ENCODE measurements at places on chromosomes 13 and 19. TPM values are rescaled to one million over a fixed set of nuclear protein-coding genes. Genes with fewer than 3 reads are reported as not detected.
A peak's percentile ranks its signal among the peaks of the same experiment; 100 is the strongest.

- H3K36me3 ChIP-seq: no peaks in the 10 kb centered on the region
- H3K4me1 ChIP-seq: peaks cover 10% of the 10 kb centered on the region
- H3K4me3 ChIP-seq: no peak overlapping the region
- H3K27me3 ChIP-seq: no peaks in the 10 kb centered on the region
- H3K27ac ChIP-seq: no peak overlapping the region
Measured at GRCh38 chr13:44715287-44716230, 139.4 kb upstream of the TSC22D1 start.

GRCh38 chr19:2164020-2164998, 576 bp downstream of the DOT1L start:
- H3K4me3 ChIP-seq: peak overlapping the region; percentile 92
- H3K27ac ChIP-seq: peak overlapping the region; percentile 95
- DNase-seq: no peak
- no peaks in the 10 kb centered on the region for H3K36me3 ChIP-seq

DNA sequence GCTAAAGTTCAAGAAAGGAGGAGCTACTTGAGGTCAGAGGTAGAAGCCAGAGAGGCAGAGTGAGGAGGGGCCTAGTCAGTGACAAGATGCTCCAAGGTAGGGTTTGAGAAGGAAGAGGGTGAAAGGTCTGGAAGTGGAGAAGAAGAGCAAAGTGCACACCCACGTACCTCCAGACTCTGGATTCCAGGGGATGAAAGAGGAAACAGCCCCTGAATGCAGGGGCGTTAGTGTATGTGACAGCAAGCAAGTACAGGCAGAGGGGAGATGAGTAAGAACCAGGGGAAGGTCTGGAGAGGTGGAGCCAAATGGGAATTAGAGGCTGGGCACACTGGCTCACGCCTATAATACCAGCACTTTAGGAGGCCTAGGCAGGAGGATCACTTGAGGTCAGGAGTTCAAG, 8.7 kb downstream of the RPS28 start:
- H3K27ac ChIP-seq: no peak overlapping the region
- no peak for DNase-seq
- H3K4me1 ChIP-seq: no peaks in the 10 kb centered on the region
- H3K36me3 ChIP-seq: no peaks in the 10 kb centered on the region
- H3K27me3 ChIP-seq: peaks cover 63% of the 10 kb centered on the region
- H3K4me3 ChIP-seq: no peak overlapping the region

DNA sequence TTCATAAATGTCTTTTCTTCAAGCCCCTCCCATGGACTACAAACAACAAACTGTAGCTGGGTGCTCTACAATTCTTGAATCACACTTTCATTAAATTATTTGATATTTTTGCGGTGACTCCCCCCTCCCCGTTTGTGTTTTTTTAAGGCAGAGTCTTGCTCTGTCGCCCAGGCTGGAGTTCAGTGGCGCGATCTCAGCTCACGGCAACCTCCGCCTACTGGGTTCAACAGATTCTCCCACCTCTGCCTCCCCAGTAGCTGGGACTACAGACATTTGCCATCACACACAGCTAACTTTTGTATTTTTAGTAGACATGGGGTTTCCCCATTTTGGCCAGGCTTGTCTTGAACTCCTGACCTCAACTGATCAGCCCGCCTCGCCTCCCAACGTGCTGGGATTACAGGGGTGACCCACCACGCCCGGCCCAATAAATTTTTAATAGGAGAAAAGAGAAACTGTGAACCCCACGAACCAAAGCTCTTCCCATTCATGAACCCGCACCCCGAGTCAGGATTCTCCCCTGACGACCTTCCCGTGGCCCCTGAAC, 703 bp downstream of the ZNF506 start:
- H3K27me3 ChIP-seq: no peaks in the 10 kb centered on the region
- no peaks in the 10 kb centered on the region for H3K4me1 ChIP-seq
- peak overlapping the region; percentile 96 for H3K4me3 ChIP-seq
- DNase-seq: no peak
- peaks cover 43% of the 10 kb centered on the region for H3K36me3 ChIP-seq

- H3K36me3 ChIP-seq: no peaks in the 10 kb centered on the region
- H3K27ac ChIP-seq: no peak overlapping the region
- H3K4me3 ChIP-seq: no peak overlapping the region
- H3K27me3 ChIP-seq: no peaks in the 10 kb centered on the region
Measured at GRCh38 chr13:88000787-88001186, 329.6 kb downstream of the SLITRK5 start.

GRCh38 chr13:41596190-41596589, 138.8 kb downstream of the RGCC start:
- no peak overlapping the region for H3K4me3 ChIP-seq
- H3K36me3 ChIP-seq: peaks cover 13% of the 10 kb centered on the region
- peaks cover 23% of the 10 kb centered on the region for H3K4me1 ChIP-seq
- no peaks in the 10 kb centered on the region for H3K27me3 ChIP-seq
- no peak for DNase-seq

DNA sequence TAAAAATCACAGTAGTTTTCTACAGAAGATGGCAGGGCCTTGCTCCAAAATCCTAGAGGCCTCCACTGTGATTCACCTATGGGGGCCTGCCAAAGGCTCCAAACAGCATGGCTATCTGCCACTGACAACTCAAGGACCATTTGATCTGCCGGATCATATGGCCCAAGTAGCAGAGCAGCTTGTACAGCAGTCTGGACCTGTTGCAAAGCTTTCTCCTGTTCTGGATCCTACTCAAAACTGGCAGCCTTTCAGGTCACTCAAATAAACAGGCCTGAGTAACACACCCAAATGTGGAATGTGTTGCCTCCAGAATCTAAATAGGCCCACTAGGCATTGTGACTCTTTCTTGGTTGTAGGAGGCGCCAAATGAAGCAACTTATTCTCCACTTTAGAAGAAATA, 1049.3 kb downstream of the PCDH9 start:
- H3K36me3 ChIP-seq: no peaks in the 10 kb centered on the region
- no peak for DNase-seq
- no peak overlapping the region for H3K27ac ChIP-seq
- no peaks in the 10 kb centered on the region for H3K4me1 ChIP-seq
- H3K27me3 ChIP-seq: no peaks in the 10 kb centered on the region

DNA sequence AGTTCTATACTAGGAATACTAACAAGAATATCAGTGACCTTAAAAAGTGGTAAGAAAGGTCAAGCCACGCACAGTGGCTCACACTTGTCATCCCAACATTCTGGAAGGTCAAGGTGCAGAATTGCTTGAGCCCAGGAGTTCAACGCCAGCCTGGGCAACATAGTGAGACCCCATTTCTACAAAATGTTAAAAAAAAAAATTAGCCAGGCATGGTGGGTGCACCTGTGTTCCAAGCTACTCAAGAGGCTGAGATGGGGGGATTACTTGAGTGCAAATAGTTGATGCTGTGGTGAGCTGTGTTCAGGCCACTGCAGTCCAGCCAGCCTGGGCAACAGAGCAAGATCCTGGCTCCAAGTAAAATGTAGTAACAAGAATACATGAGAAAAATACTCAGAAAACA, 61.8 kb downstream of the PCDH9 start:
- H3K36me3 ChIP-seq: no peaks in the 10 kb centered on the region
- no peaks in the 10 kb centered on the region for H3K4me1 ChIP-seq
- H3K27ac ChIP-seq: no peak overlapping the region

GRCh38 chr19:13337181-13337580, 169.1 kb downstream of the CACNA1A start:
- H3K27ac ChIP-seq: no peak overlapping the region
- no peaks in the 10 kb centered on the region for H3K4me1 ChIP-seq
- peaks cover 37% of the 10 kb centered on the region for H3K27me3 ChIP-seq
- no peaks in the 10 kb centered on the region for H3K36me3 ChIP-seq

DNA sequence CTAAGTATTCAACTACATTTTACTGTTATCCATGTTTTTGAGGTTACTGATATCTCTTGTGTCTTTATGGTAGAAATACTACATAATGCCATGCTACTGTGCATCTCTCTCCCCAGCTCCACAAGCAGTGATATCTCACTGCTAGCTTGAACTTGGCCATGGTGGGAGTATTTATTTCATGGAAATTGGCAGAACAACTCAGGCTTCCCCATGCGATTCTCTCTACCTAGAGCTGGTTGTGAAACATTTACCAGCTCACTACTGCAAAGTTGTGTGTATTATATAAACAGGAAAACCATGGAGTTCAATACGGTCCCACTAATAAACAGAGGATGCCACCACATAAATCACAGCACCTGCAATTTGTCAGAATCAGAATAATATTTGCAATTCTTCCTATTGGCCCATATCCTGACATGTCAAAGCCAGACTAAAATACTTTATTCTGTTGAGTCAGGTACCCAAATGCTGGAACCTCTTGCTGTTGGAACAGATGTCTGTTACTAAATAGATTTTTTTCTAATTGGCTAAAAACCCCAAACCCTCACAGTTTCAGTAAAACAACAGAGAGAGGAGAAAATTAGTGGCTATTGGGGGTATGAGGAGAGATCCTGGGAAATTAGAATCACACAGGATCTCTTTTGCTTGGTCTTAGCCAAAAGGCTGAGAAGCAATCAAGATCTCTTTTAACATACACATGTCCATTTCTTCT, 91.4 kb upstream of the SLC10A2 start:
- peaks cover 12% of the 10 kb centered on the region for H3K4me1 ChIP-seq
- no peak for DNase-seq
- H3K27ac ChIP-seq: no peak overlapping the region

GRCh38 chr13:99741960-99742359, 229.6 kb downstream of the ZIC5 start:
- H3K27me3 ChIP-seq: peaks cover 24% of the 10 kb centered on the region
- no peak overlapping the region for H3K27ac ChIP-seq
- no peak for DNase-seq
- H3K4me1 ChIP-seq: peaks cover 9% of the 10 kb centered on the region
- no peak overlapping the region for H3K4me3 ChIP-seq
- no peaks in the 10 kb centered on the region for H3K36me3 ChIP-seq

DNA sequence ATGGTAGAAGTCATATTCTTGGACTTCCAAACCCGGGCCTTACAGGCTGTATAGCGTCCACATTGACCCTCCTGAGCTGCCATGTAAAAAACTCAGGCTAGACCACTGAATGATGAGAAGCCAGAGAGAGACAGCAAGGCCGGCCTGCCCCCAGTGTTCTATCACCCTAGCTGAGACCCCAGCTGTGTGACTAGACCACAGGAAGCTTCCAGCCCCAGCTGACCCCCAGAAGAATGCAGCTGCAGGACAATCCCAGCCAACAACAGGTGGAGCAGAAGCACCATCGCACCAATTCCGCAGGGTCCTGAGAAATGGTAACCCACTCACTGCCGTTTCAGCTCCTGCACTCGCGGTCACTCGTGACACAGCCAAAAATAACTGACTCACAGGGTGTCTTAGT, 2.9 kb upstream of the ATP11A start:
- H3K27me3 ChIP-seq: no peaks in the 10 kb centered on the region
- H3K4me3 ChIP-seq: no peak overlapping the region
- H3K4me1 ChIP-seq: peaks cover 25% of the 10 kb centered on the region
- H3K36me3 ChIP-seq: no peaks in the 10 kb centered on the region

DNA sequence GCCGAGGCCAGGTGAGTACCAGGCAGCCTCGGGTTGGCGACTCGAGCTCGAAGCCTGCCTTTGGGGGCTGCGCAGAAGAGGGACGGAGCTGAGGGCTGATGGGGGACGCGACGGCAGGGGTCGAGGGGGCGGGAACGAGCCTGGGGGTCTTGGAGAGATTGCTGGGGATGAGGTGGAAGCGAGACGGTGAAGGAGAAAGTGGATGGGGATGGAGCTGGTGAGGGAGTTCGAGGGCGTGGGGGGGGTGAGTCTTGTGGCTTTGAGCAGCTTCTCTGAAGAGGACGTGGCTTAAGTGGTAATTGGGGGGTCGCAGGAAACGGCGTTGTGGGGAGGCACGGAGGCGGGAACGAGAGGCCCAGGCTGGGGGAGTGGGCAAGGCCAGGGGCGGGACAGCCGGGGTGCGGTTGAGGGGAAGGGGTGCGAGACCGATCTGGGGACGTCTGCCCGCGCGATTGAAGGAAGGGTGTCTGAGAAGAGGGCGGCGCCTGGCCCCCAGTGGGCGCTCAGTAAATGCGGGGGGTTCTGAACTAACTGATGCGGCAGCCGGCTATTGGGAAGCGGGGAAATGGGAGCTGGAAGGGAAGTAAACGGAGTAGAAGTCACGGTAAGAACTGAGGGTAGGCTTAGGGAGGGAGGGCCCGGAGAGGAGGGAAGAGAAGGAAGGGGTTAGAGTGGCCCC, 426 bp downstream of the MYO9B start:
- no peaks in the 10 kb centered on the region for H3K27me3 ChIP-seq
- peaks cover 3% of the 10 kb centered on the region for H3K36me3 ChIP-seq
- H3K4me1 ChIP-seq: peaks cover 35% of the 10 kb centered on the region
- DNase-seq: no peak

GRCh38 chr19:46715975-46716671, 791 bp downstream of the PRKD2 start:
- peak; percentile 55 for DNase-seq
- H3K4me3 ChIP-seq: peak overlapping the region; percentile 92
- no peaks in the 10 kb centered on the region for H3K27me3 ChIP-seq
- H3K36me3 ChIP-seq: peaks cover 6% of the 10 kb centered on the region

DNA sequence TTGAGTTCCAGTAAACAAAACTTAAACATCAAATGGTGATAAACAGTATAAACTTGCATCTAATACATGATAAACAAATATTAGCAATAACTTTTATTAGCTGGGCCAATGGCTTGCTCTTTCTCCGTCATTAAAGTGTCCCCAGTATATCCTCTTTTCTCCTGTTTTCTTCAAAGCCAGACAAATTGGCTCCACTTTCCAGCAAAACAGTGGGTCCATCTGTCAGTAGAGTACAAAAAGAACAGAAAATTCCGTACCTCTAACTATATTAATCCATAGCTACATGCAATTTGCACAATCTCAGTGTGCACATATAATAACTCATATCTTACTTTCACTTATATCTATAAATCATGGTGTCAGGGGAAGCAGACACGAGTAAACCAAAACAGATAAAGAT, 678.0 kb upstream of the SPRY2 start:
- H3K4me1 ChIP-seq: peaks cover 7% of the 10 kb centered on the region
- DNase-seq: no peak
- H3K27me3 ChIP-seq: no peaks in the 10 kb centered on the region
- H3K4me3 ChIP-seq: no peak overlapping the region

DNA sequence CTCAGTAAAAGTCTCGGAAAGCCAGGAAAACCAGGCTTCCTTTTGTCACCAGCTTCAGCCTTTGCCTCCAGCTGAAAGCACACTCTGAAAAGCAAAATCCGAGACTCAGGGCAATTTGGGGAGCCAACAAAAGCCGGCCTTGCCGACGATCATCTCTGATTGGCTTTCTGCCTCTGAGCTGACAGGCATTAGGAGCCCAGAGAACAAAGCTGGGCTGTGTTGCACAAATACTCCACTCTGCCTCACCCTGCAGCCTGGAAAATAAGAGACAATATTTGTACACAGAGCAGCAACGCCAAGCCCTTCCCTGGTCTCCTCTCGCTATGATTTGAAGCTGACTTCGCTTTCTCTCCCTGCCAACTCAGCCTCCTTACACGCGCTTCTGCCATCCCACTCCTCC, 46.9 kb downstream of the CACNA1A start:
- no peaks in the 10 kb centered on the region for H3K4me1 ChIP-seq
- H3K4me3 ChIP-seq: no peak overlapping the region
- peaks cover 32% of the 10 kb centered on the region for H3K27me3 ChIP-seq
- H3K36me3 ChIP-seq: no peaks in the 10 kb centered on the region

DNAAF3 gene
- 3.3 TPM for total RNA-seq

CEACAM5 gene
- total RNA-seq: not detected

IZUMO2 gene
- total RNA-seq: not detected

LILRB2 gene
- not detected for total RNA-seq

C19orf85 gene
- not detected for total RNA-seq

NTN5 gene
- total RNA-seq: 7.3 TPM

RAB3A gene
- 6.7 TPM for total RNA-seq

SHISA7 gene
- 0.04 TPM for total RNA-seq

CDC42EP5 gene
- 114 TPM for total RNA-seq

PCSK4 gene
- total RNA-seq: 24.0 TPM

ZSWIM9 gene
- total RNA-seq: 9.3 TPM

NDFIP2 gene
- 40.0 TPM for total RNA-seq
